ENCODE measurements at places on chromosomes 12 and 14. TPM values are rescaled to one million over a fixed set of nuclear protein-coding genes. Genes with fewer than 3 reads are reported as not detected.

The KRT79 gene
- total RNA-seq, result 0.07 TPM

The KCNA1 gene
- not detected for total RNA-seq

The MYO1H gene
- total RNA-seq, result under 0.01 TPM

The KRT6B gene
- 369 TPM for total RNA-seq

The NRL gene
- 1.7 TPM for total RNA-seq

The KRT80 gene
- 80.0 TPM for total RNA-seq

The PTCSC3 gene
- total RNA-seq, result not detected

The C14orf180 gene
- total RNA-seq, result not detected

All from nasal cavity respiratory epithelium epithelial cell of viscerocranial mucosa (primary cell).